AG10803 (cell line): ENCODE measurements at places on chromosomes 3 and 15.

DNA sequence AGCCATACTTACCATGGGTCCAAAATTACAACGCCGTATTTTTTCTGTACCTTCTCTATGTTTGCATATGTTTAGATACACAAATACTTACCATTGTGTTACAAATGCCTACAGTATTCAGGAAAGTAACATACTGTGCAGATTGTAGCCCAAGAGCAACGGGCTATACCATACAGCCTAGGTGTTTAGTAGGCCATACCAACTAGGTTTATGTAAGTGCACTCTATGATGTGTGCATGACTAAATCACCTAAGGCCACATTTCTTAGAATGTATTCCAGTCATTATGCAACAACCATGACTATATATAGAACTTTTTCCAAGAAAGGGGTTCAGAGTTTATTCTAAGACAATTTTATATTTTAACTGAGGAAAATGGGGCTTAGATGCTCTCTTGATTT, 411.7 kb downstream of the MAGI1 start:
- no peak for DNase-seq

DNA sequence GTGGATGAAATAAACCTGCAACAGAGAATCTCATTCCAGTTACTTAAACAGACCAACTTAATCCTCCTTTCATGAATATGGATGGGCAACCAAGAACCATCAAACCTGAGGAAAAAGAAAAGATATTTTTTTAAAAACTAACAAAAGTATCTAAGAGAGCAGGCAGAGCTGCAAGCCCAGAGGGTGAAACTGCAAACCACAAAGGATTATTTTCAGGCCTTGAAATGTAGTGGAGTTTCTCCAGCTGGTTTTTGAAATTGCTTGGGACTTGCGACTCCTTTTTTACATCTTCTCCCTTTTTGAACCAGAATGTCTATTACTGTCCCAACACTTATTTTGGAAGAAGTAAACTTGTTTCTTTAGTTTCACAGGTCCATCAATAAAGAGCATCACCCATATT, 87.4 kb downstream of the STAG1 start:
- DNase-seq: peak; percentile 17

- DNase-seq: no peak
Measured at GRCh38 chr3:99506-99905, 97.1 kb upstream of the CHL1 start.

GRCh38 chr15:96889734-96890480, 559.4 kb downstream of the NR2F2 start:
- DNase-seq: no peak

DNA sequence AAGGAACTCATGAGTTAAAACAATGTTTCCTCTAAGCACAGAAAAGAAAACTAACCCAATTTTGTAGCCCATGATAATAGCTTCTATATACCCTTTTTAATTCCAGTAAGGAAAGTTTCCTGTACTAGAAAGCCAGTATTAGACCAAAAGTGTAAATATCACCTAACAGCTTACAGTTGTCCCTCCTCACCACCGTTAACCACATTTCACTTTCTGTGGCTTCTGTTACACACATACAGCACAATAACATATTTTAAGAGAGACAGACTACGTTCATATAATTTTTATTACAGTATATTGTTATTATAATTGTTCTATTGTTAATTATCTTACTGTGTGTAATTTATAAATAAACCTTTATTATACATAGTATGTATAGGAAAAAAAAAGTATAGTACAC, 74.1 kb downstream of the ZNF280D start:
- no peak for DNase-seq

GRCh38 chr3:119120480-119120879, 25.5 kb upstream of the TEX55 start:
- no peak for DNase-seq

- no peak for DNase-seq
Measured at GRCh38 chr3:17110660-17111396, 226.1 kb downstream of the PLCL2 start.

GRCh38 chr3:56251343-56251945, 216.8 kb downstream of the ERC2 start:
- DNase-seq: peak; percentile 59

DNA sequence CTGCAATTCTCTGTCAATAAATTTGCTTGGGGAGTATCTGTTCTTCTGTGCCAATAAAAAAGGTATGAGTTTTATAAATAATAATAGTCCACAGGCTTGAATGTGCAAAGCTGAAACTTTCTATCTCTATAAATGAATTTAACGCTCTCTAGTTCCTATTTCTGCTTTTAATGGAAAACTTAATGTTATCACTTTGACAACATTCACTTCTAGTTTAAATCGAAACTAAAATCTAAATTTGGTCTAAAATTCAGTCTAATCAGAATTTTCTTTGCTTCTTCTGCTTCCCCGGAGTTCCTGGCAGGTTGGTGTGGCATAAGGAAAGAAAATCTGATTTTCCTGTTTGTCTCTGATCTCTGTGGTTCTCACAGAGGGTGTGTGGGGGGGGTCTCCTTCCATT, 450.1 kb upstream of the TBL1XR1 start:
- DNase-seq: no peak

- no peak for DNase-seq
Measured at GRCh38 chr3:47005212-47006144, 26.0 kb downstream of the NBEAL2 start.

DNA sequence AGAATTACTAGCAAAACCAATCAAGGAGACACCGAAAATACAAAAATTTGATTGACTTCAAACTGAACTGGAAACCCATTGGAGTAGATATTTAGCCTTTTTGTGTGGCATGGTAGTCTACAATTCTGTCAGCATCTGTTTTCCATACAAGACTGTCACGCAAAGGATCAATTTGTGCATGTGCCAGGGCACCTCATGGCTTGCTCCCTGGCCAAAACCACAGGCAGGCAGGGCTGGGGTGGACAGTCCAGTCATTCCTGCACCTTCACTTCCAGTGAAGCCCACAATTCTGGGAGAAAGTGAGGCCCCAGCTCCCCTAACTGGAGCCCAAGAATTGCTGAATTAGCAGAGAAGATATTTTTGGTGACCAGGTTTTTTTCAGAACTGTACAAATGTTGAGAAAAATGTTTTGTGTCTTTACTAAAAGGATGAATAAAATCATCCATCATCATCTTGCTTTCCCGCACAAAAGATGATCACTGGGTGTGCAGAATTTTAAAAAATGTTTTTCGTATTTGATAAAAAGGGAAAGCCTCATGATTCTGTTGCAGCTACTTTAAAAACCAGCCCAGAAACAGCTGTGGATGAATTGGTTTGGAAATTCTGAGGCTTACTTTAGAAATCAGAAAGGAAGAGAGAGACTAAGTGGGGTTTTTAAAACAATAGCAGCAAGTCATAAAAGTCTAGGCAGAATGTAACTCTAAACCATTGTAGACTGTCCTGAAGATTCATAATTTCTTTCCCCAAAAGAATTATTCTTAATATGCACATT, 86.4 kb downstream of the PCCB start:
- peak; percentile 94 for DNase-seq

DNA sequence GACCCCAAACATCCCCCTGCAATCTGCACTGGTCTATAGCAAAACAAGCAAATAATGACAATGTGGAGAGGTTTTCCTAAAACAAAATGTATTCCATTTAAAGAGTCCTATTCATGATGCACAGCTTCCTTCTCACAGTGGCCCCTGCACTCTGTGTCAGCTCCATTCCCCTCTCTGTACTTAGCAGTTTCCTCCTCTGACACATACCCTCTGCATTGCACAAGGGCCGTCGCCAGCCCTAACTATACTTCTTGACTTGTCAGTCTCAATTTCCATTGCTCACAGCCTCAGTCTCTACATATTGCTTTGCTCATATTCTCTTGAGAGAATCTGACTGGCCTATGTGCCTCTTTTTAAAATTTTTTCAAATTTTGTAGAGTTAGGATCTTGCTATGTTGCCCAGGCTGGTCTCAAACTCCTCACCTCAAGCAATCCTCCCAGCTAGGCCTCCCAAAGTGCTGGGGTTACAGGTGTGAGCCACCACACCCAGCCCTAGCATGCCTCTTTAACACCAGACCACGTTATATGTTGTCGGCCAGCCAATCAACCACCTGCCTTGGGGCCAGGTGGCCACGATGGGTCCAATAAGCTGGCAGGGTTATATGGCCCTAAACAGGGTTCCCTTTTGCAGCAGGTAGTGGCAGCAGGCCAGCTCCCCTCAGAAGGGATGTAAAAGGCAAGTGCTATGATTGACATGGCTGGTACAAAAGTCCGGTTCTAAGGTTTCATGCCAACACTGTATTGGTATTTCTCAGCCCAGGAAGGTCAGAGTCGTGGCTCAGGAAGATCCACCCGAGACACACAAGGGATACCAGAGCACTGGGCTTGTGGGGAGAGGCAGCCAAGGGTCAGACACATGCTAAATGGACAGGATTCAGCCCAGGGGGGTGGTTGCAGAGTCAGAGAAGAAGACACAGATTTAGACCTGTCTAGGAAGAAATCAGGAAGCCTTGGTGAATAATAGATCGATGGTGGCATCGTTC, 59.0 kb upstream of the SMAD3 start:
- no peak for DNase-seq
